Hypothalamus (tissue), 51 donors: ENCODE measurements at places on chromosomes 6 and 20.

GRCh38 chr20:1633535-1633934 lies 13.7 kb upstream of the SIRPB1 start:
- DNase-seq: no peak

DNA sequence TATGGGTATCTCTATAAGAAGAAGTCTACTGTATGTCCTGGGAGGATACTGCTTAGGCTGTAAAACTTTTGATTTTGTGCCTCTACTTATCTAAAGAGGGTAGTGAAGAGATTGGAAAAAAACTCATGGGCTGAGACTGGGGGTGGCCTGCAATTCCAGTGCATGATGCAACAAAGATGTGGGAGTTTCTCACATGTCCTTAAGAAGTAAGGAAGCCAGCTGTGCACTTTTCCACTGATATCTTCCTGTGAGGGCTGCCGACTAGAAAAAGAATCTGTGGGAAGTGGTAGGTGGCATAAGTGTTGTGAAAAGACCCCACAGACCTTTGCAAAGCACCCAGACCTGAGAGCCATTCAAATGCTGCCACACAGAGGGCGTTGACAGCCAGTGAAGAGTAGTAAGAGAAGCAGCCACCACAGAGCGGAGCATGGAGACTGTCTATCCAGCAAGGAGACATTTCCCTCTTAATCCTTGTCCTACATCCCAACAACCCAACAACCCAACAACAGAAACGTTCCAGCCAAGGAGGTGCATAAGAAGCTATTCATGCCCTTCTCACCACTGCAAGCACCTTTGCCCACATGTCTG lies 65.1 kb downstream of the PFDN4 start:
- no peak for DNase-seq

DNA sequence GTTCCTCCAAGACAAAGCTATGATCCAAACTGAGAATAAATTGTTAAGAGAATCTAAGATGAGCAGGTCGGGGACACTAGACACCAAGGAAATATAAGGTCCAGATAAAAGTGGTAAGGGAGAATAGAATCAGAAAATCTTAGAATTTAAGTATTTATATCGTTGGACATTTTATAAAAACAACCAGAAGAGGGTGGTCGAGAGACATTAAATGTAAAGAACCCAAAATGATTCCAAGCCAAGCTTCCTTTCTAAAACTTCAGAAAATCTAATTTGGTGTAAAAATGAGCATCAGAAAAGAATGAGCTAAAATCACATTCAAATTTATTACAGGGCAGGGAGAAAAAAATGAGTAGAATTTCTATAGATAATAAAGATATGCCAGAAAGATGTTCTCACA lies 97.8 kb upstream of the OGFRL1 start:
- DNase-seq: no peak

- no peak for DNase-seq
Measured at GRCh38 chr20:47269309-47270165, 87.0 kb downstream of the ZMYND8 start.

- no peak for DNase-seq
Measured at GRCh38 chr6:4209196-4209595, 73.8 kb upstream of the ECI2 start.

DNA sequence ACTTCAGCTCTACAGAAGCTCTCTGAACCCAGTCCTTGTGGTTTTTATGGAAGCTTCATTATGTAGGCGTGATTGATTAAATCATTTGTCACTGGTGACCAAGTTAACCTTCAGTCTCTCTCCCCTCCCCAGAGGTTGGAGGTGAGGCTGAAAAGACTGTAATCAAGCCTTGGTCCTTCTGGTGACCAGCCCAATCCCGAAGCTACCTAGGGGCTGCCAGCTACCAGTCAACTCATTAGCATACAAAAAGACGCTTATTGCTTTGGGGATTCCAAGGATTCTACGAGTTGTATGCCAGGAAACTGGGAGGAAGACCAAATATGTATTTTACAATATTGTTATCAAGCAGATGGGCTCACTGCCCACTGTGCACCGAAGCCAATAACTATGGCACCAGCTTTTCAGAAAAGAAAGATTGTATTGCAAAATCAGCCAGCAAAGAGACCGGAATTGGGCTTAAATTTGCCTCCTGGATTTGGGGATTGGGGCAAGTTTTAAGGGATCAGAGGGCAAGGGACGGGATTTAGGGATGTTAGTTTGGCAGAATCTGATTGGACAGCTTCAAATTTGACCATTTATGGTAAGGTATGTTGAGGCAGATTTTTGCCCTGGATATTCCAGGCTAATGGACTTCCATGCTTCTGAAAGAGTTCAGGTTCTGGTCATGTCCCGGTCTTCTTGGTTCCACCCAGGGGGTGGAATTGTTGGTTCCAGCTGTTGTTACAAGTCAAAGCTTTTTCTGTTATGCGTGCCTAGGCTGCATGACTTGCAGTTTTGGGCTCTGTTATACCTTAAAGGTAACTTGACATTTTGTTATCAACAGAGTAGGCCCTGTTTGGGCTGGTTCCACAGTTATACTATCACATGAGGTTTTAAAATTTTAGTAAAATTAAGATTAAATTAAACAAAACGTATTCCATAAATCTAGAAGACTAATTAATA lies 167.4 kb downstream of the COL9A1 start:
- DNase-seq: no peak

GRCh38 chr20:1563598-1563997 lies 6.1 kb upstream of the SIRPD start:
- no peak for DNase-seq
